ENCODE measurements at places on chromosomes 11 and 22. TPM values are rescaled to one million over a fixed set of nuclear protein-coding genes. Genes with fewer than 3 reads are reported as not detected.

- no peak for DNase-seq
These were observed 29.6 kb downstream of the DHCR7 start for GRCh38 chr11:71418643-71419042.

DNA sequence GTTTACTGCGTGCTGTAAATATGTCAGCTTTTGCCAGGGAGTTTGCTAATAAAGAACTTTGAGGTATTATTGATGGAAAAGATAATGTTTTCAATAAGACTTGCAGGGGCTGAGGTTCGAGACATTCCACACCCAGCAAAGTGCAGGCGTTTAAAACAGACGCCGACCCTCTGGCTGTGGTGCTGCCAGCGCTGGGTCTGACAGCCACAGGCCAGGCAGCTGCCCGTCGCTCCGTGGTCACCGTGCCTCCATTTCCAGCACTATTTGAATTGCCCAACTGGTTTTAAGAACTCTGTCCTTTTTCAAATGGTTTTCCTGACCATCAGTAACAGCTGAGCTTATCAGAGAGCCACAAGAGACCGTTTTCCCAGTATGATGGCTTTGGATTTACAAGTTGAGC, 28.1 kb upstream of the ALX4 start:
- no peak for DNase-seq

DNA sequence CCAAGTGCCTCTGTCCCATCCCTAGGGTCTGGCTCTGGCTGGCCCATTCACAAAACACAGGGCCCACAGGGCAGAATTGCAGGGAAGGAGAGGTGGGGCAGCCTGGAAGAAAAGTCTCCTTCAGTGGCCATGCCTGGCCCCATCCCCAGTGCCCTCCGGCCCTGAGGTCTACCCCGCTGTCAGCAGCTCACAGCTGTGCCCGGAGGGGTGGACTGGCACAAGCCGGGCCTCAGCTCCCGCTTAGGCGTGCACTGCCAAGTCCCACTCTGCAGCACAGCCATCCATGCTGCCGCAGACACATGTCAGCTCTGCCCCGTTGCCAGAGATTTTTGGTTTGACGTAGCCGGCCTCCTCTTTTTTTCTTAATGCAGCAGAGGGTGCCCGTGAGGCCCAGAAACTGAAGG, 3.9 kb upstream of the SCN2B start:
- no peak for DNase-seq

Gene A4GALT
- not detected for total RNA-seq

Gene LIMK2
- total RNA-seq: 36.2 TPM

GRCh38 chr11:120169981-120170698, 32.2 kb upstream of the TRIM29 start:
- DNase-seq: no peak

All from activated T-cell treated with anti-CD3 and anti-CD28 coated beads, Interleukin-2, amount 50 U/mL, for 72 hours (primary cell).